ENCODE measurements at places on chromosomes 7 and 10. TPM values are rescaled to one million over a fixed set of nuclear protein-coding genes. Genes with fewer than 3 reads are reported as not detected.
A peak's percentile ranks its signal among the peaks of the same experiment; 100 is the strongest.

DNA sequence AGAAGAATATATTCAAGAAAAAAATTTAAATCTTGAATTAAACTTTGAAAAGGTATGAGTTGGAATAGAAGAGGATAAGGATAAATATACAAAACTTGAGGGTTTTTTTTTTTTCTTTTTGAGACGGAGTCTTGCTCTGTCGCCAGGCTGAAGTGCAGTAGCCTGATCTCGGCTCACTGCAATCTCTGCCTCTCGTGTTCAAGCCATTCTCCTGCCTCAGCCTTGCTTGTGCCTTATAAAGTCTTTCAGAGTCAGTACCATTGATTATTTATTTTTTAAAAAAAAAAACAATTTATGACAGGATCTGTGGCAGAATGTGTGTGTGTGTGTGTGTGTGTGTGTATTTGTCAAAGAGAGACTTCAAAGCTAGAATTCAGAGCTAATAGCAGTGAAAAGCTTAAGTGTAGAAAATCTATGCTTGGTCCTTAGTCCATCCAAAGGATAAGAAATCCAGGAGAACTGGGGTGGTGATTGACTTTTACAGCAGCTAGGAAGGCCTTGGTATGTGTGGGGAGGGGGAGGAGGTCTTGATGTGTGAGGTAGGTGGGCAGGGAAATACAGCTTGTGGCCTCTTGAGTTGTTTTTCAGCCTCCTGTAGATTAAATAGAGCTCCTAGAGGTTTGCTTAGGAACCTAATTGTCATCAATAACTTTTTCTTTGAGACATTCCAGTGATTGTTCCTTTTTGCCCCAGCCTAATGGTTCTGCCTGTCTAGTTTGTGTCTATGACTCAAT is 2.4 kb downstream of the HECTD2 start:
- no peak for DNase-seq
- H3K4me3 ChIP-seq = no peak overlapping the region

- H3K4me1 ChIP-seq = no peaks in the 10 kb centered on the region
- no peak for DNase-seq
Observed at GRCh38 chr7:51918581-51918980, 602.0 kb upstream of the COBL start.

- no peaks in the 10 kb centered on the region for H3K36me3 ChIP-seq
- DNase-seq = no peak
- no peak overlapping the region for H3K27ac ChIP-seq
- H3K4me1 ChIP-seq = peaks cover 12% of the 10 kb centered on the region
- H3K27me3 ChIP-seq = peaks cover 3% of the 10 kb centered on the region
Observed at GRCh38 chr10:43230909-43231522, 35.8 kb downstream of the RASGEF1A start.

DNA sequence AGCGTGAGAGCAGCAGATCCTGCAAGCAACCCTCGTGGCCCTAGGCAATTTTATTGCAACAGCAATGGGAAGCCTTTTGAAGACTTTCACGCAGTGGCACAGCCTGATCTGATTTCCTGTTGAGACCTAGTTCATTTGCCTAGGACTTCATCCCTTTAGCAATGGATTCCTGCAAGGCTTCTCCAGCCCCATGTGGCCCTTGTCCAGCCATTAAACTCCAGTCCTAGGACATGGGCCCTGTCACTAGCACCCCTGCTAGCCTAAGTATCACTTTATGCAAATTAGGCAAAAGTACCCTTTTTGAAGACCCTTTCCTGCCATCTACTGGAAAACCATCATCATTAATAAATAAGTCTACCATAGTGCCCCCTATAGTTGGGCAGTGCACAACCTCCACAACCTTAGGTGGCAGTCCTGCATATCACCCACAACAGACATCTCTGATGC is 379.4 kb downstream of the GALNT17 start:
- DNase-seq = no peak
- no peak overlapping the region for H3K27ac ChIP-seq
- no peaks in the 10 kb centered on the region for H3K36me3 ChIP-seq

The PTPN20 gene
- 0.28 TPM for polyA plus RNA-seq

DNA sequence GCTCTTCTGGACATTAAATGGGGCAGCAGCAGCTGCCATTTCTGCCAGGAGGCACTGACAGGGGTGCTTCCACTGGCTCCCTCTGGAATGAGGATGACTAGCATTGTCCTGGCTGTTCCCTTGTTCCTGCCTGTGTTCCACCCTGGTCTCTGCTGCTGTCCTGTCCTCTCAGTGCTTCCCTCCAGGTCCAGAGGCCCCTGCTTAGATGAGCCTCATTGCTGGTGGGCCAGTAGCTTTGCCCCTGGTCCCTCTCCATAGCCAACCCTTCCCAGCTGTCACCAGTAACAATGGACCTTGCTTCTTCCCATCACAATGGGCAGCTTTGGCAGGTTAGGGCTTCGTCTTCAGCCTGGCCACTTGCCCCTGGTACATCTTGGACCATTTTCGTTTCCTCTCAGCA is 561.1 kb downstream of the TCERG1L start:
- no peaks in the 10 kb centered on the region for H3K4me1 ChIP-seq
- H3K27ac ChIP-seq = no peak overlapping the region
- H3K36me3 ChIP-seq = no peaks in the 10 kb centered on the region
- no peak for DNase-seq

The AGR3 gene
- polyA plus RNA-seq = not detected

- H3K4me1 ChIP-seq = no peaks in the 10 kb centered on the region
- no peaks in the 10 kb centered on the region for H3K36me3 ChIP-seq
- no peaks in the 10 kb centered on the region for H3K27me3 ChIP-seq
Observed at GRCh38 chr10:44020322-44021111, 364.4 kb downstream of the CXCL12 start.

GRCh38 chr7:128152721-128153120 is 88.4 kb upstream of the LEP start:
- no peak overlapping the region for H3K27ac ChIP-seq
- no peaks in the 10 kb centered on the region for H3K36me3 ChIP-seq
- DNase-seq = peak; percentile 10
- H3K4me3 ChIP-seq = no peak overlapping the region

GRCh38 chr7:97020996-97021746 is 3.5 kb downstream of the DLX5 start:
- H3K4me3 ChIP-seq = no peak overlapping the region
- DNase-seq = no peak
- peaks cover 12% of the 10 kb centered on the region for H3K4me1 ChIP-seq
- no peaks in the 10 kb centered on the region for H3K36me3 ChIP-seq
- no peak overlapping the region for H3K27ac ChIP-seq

DNA sequence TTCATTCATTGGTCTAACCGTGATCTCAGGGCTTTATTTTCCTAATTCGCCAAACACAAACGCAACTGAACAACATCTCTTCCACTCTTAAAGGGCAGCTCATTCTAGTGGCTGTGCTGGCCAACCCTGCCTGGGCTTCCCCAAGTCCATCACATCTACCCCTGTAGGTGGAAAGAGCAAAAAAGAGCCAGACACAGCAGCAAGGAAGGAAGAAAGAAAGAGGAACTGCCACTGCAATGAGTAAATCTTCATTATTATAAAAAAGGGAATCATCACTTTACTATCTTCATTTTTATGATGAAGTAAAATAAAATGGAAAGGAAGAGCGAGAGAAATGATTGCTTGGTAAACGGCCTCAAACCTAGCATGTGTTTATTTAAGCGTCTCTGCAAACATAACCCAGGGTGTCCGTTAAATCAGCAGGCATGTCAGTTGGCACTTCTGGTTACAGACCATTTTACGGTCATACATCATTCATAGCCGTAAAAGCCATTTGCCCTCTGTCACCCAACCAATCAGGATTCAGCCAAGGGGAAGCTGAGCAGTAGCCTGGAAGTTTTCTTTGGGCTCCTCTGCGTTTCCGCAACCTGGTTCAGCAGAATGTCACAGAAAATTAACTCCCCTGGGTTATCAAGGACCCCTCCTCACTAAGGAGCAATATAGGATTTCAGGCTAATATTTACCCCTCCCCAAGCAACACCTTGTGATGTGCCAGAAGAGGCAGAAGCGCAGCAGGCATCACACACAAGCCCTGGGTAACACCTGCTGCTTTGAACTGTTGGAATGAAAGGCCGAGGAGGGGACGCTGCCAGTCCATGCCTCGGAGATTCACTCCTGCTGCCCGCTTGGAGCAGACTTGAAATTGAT is 234.0 kb downstream of the SNX10 start:
- H3K27me3 ChIP-seq = no peaks in the 10 kb centered on the region
- H3K36me3 ChIP-seq = no peaks in the 10 kb centered on the region
- H3K4me1 ChIP-seq = no peaks in the 10 kb centered on the region
- H3K4me3 ChIP-seq = no peak overlapping the region
- H3K27ac ChIP-seq = no peak overlapping the region

GRCh38 chr7:128035712-128036111 is 4.5 kb upstream of the LRRC4 start:
- no peaks in the 10 kb centered on the region for H3K27me3 ChIP-seq
- no peaks in the 10 kb centered on the region for H3K36me3 ChIP-seq
- no peak for DNase-seq
- H3K27ac ChIP-seq = no peak overlapping the region
- peaks cover 7% of the 10 kb centered on the region for H3K4me1 ChIP-seq

- no peaks in the 10 kb centered on the region for H3K36me3 ChIP-seq
- H3K27me3 ChIP-seq = no peaks in the 10 kb centered on the region
- H3K4me3 ChIP-seq = no peak overlapping the region
- no peaks in the 10 kb centered on the region for H3K4me1 ChIP-seq
- no peak for DNase-seq
Observed at GRCh38 chr7:111138193-111138569, 47.3 kb downstream of the LRRN3 start.

The ZNF107 gene
- polyA plus RNA-seq = 0.60 TPM

The INA gene
- not detected for polyA plus RNA-seq

DNA sequence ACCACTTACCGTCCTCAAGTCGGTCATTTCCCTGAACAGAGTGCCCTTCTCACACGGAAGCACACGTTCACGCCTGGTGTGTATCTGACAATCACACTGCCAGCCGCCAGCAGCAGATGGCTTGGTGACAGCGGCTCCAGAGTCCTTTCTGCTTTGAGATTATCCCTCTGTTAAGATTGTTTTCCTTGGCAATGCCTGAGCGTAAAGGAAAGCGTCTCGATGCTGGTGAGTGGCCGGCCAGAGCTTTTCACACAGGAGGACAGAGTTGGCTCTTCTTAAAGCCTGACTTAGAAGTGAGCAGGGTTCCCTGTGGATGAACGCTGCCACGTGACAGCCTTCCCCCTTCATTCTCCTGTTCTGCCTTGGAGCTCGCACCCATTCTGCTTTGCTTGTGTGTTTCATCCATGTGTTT is 22.1 kb upstream of the PRKAR1B start:
- no peaks in the 10 kb centered on the region for H3K4me1 ChIP-seq
- no peak for DNase-seq
- no peak overlapping the region for H3K27ac ChIP-seq

GRCh38 chr10:117444497-117445040 is 69.3 kb upstream of the PDZD8 start:
- no peaks in the 10 kb centered on the region for H3K27me3 ChIP-seq
- H3K4me3 ChIP-seq = no peak overlapping the region
- no peak for DNase-seq
- no peaks in the 10 kb centered on the region for H3K36me3 ChIP-seq
- H3K4me1 ChIP-seq = no peaks in the 10 kb centered on the region

The SPAG6 gene
- not detected for polyA plus RNA-seq

DNA sequence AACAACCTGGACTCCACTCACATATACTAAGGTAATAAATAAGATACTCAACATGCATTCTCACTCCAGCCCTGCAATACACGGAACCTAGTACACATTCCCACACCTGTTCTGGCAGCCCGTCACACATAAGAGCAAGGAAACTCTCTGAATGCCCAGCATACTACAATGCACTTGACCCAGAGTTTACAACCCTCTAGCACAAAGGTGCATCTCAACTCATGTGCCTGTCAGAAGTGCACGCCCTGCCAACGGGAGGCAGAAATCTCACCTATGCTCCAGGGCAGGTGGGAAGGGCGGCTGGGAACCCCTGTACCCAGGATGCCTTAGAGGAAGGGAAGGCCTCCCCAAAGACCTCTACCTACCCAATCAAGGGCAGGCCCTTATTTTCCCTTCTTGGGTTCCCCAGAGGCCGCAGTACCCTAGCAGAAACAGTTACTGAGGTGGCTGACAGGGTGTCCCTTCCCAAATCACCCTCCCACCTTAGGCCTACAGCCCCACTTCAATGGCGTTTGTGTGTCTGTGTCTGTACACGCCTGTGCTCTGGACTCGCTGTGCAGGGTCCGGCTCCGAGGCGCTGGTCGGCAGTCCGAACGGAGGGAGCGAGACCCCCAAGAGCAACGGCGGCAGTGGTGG is 2.0 kb downstream of the EVX1 start:
- H3K27me3 ChIP-seq = peaks cover 46% of the 10 kb centered on the region
- H3K4me3 ChIP-seq = no peak overlapping the region
- peaks cover 11% of the 10 kb centered on the region for H3K4me1 ChIP-seq
- DNase-seq = no peak
- H3K36me3 ChIP-seq = no peaks in the 10 kb centered on the region
